Muscle of arm (tissue), 14 donors: ENCODE measurements at places on chromosomes 5 and 9. TPM values are rescaled to one million over a fixed set of nuclear protein-coding genes. Genes with fewer than 3 reads are reported as not detected.
A peak's percentile ranks its signal among the peaks of the same experiment; 100 is the strongest.

BHMT gene
- 0.26 TPM for polyA plus RNA-seq

GRCh38 chr9:118384531-118385100 is 680.4 kb downstream of the TLR4 start:
- DNase-seq, result no peak

DNA sequence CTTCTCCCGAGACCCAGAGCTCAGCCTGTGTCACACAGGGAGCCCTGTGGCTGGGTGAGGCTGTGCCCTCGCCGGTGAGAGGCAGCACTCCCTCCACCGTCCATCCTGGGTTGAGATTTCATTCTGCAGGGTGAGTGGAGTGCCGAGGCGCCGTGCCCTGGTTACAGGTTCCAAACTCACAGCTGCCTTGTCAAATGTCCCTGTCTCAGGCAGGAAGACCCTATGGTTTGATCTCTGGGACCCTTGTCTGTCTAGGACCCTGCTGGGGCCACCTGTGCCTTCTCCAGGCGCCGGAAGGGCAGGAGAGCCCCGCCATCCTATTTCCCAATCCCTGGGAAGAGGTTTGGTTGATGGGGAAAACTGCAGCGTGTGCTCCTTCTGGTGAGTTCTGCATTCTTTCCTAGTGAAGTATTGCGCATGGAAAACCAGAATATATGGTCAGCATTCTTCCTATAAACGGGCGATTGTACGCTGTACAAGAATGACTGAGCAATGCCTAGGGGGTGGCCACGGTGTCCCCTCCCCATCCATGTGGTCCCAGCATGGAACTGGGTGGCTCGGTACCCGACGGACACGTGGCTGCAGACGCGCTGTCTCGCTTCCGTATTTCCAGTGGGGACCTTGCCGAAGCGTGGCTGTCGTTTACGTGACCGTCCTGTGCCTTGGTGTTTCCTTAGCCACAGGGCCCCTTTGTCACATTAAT is 95.9 kb upstream of the COL5A1 start:
- DNase-seq, result peak; percentile 80

DNA sequence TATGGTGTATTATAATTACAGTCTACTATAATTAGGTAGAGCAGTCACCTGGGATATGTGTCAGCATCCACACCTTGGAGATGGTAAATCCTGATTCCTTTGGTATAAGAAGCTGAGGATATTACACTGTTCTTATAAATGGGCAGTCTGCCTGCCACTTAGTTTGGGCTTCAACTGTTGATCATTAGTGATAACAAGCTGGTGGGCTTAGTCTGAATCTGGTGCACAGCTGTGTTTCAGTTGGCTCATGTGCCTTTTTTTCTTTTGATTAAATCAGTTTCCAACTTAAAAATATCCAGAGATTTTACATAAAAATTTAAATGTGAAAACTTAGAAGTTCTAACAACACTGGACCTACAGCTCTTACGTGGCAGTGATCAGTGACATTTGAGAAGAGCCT is 21.2 kb downstream of the LVRN start:
- no peak for DNase-seq

DNA sequence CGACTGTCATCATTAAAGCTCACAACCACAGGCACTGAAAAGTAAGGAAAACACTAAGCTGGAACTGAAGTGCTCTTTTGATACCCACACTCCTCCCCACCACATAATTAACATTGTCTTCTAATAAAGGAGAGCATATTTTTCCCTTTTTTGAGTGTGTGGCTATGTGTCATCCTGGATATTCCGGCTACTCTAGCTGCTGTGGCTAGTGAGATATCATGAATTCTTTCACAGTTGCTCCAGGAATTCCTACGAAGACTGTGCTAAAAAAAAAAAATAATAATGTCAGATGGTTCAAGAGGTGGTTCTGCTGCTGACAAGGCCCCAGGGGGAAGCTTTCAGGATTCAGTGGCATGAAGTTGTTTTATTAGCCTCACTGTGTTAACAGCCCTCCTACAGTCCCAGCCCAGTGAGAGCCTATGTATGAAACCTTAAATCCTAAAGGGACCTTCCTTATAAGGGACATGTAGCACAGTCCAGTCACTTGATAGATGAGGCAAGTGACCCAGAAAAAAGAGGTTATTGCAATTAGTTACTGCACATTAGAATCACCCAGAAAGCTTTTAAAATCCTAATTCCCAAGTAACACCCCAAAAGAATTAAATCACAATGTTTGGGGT is 46.6 kb downstream of the TMEM252 start:
- no peak for DNase-seq

DNA sequence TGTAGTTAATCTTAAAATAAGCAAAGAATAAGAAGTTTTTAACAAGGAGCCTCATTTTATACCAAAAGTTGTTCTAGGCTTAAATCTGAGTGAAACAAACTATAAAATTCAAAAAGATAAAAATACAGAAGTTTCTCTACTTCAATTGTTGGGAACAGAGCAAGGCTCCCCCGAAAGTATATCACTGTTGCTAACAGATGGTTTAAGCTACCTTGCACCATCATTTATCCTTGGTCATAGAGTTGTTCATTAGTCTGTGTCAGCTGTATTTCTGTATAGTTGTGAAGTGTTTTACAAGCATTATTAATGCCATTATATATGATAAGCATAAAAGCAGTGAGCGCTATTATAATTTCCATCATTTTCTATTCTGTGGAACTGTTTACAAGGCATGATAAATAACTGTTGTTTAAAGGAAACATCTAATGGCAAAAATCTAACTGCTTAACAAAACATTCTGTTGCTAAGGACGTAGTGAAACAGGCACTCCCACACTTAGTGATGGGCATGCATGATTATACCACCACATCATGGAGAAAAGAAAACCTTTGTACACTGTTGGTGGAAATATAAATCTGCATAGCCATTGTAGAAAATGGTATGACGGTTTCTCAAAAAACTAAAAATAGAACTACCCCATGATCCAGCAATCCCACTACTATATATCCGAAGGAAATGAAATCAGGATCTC is 23.3 kb upstream of the ACO1 start:
- DNase-seq, result no peak

GRCh38 chr5:84275609-84276008 is 109.1 kb downstream of the EDIL3 start:
- no peak for DNase-seq

- DNase-seq, result no peak
Measured at GRCh38 chr5:122493091-122494021, 181.3 kb downstream of the SNCAIP start.

ZDHHC11B gene
- 9.0 TPM for polyA plus RNA-seq

- DNase-seq, result no peak
Measured at GRCh38 chr9:126915281-126915816, 767 bp downstream of the RALGPS1 start.

DNA sequence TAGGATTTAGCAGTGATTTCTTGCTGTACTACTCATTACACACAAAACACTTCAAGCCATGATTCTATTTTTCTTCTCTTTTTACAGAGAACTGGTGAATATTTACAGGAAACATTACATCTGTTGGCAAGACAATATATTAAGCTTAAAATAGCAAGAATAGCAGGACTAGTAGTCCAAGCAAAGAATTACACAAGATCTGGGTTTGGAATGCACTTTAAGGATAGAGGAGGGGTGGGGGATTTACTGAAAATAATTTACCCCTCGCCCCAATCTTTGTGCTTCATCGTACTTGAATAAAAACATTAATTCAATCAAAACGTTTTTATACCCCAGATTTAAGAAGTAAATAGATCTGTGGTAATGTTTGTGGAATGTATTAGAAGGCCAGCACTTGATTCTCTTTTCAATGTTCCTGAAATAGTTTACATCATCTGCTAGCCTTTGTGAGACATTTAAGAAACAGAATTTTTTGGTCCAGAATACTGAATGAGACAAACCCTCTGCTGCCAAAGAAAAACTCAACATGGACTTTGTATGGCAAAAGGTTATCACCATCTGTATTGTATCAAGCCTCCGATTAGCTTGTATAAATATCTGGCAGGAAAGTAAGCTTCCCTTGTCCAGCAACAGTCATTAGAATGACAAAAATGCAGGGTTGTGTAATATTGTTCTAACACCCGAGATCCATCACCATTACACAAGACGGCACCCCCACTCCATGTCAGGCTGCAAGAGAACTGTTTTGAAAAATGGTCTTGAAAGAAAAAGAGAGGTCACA is 23.8 kb downstream of the SVEP1 start:
- DNase-seq, result peak; percentile 67

- DNase-seq, result no peak
Measured at GRCh38 chr5:133468596-133468995, 143.7 kb downstream of the FSTL4 start.

ADRB2 gene
- 0.92 TPM for polyA plus RNA-seq

- no peak for DNase-seq
Measured at GRCh38 chr5:18321262-18321942, 687.1 kb downstream of the TAF11L14 start.

GRCh38 chr9:100761276-100761802 is 183.5 kb downstream of the CAVIN4 start:
- no peak for DNase-seq

DNA sequence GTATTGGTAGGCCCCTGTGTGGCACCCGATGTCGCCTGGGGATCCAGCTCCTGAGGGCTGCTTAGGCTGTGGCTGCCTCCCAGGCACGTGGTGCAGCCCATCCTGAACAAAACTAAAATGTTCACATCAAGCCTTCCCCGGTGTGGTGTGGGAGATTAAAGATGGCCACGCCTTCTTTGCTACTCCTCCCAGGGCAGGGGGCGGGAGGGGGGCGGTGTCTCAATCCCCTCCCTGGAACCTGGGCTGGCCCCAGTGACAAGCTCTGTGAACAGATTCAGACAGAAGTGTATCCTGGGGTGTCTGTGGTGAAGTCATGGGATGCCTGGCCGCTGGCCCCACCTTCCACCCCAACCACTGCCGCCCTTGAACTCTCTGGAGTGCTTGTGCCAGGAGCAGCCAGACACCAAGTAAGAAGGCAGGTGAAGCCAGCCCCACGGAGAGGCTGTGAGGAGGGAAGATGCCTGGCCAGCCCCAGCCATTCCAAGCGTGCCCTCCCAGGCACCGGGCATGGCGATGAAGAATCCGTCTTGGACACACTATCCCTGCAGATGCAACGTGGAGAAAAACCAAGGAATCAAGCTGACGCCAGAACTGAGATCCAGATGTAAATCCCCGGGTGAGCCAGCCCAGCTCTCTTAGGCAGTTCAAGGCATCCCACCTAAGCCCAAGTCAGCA is 75.8 kb downstream of the AK8 start:
- no peak for DNase-seq

LNPEP gene
- polyA plus RNA-seq, result 20.0 TPM

DNA sequence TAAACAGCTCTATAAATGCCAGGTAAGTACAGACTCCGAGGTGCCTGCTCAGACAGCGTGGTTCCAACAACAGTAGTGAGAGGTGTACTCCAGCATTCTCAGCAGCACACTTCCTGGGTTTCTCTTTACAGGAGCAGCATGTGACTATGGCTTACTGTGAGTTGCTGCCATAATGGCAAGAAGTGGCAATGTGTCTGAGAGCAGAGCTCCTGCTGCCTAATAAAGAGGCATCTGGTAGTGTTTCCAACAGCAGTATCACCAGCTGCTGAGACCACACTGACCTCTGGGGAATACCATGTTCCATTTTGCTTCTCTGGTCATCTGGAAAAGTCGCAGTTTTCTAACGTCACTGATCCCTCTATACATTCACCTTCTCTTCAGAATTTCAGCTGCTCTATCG is 398.2 kb downstream of the SLCO4C1 start:
- no peak for DNase-seq

- no peak for DNase-seq
Measured at GRCh38 chr9:130468566-130468965, 23.8 kb downstream of the ASS1 start.

SUSD3 gene
- 3.2 TPM for polyA plus RNA-seq

SLC36A3 gene
- polyA plus RNA-seq, result not detected

FEM1C gene
- 20.6 TPM for polyA plus RNA-seq

LPAR1 gene
- 61.4 TPM for polyA plus RNA-seq

MACROH2A1 gene
- 100 TPM for polyA plus RNA-seq

TRPM3 gene
- not detected for polyA plus RNA-seq
